Activated T-helper 2 cell treated with anti-CD3 and anti-CD28 coated beads, Interferon-gamma antibody, Interleukin-2, Interleukin-4, amounts not matched to agents 10 μg/mL and 5 μg/mL and 100 μg/mL, durations not matched to agents 14 hours and 24 hours and 36 hours (primary cell): ENCODE measurements at places on chromosomes 5 and 9. TPM values are rescaled to one million over a fixed set of nuclear protein-coding genes. Genes with fewer than 3 reads are reported as not detected.

GRCh38 chr5:97455996-97456395 lies 272.9 kb upstream of the RIOK2 start:
- H3K36me3 ChIP-seq: no peaks in the 10 kb centered on the region
- no peak for DNase-seq
- H3K27me3 ChIP-seq: no peaks in the 10 kb centered on the region
- no peak overlapping the region for H3K4me3 ChIP-seq
- no peak overlapping the region for H3K27ac ChIP-seq

- no peak for DNase-seq
- no peaks in the 10 kb centered on the region for H3K4me1 ChIP-seq
- H3K4me3 ChIP-seq: no peak overlapping the region
- H3K27me3 ChIP-seq: no peaks in the 10 kb centered on the region
- no peaks in the 10 kb centered on the region for H3K36me3 ChIP-seq
- no peak overlapping the region for H3K27ac ChIP-seq
Measured at GRCh38 chr5:41193456-41194205, 19.7 kb downstream of the C6 start.

- H3K4me1 ChIP-seq: no peaks in the 10 kb centered on the region
- DNase-seq: no peak
- H3K4me3 ChIP-seq: no peak overlapping the region
Measured at GRCh38 chr9:75601280-75601679, 289.2 kb upstream of the PCSK5 start.

DNA sequence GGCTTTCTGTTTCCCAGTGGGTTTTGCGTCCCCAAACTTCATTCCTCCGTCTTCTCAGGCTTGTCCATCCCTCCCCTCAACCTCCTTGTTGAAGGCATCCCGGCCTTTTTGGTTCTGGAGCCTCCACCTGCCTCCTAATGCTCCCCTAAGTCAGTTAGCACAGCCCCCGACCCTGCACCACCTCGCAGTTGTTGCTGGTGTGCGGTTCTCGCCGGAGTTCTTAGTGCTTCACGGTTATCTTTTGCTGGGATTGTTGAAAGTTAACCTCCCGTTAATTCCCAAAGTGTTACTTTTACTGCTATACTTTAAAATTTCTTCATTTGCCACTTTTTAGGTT lies 447 bp downstream of the UBLCP1 start:
- peaks cover 41% of the 10 kb centered on the region for H3K36me3 ChIP-seq
- peak overlapping the region; percentile 78 for H3K27ac ChIP-seq
- peak overlapping the region; percentile 96 for H3K4me3 ChIP-seq
- peaks cover 25% of the 10 kb centered on the region for H3K4me1 ChIP-seq
- peaks cover 6% of the 10 kb centered on the region for H3K27me3 ChIP-seq

GRCh38 chr5:67012171-67012570 lies 184.4 kb downstream of the CD180 start:
- no peak for DNase-seq
- peak overlapping the region; percentile 38 for H3K27ac ChIP-seq
- peaks cover 55% of the 10 kb centered on the region for H3K4me1 ChIP-seq
- H3K4me3 ChIP-seq: no peak overlapping the region
- H3K27me3 ChIP-seq: no peaks in the 10 kb centered on the region

GRCh38 chr9:104456831-104457230 lies 47.2 kb upstream of the OR13F1 start:
- H3K27me3 ChIP-seq: no peaks in the 10 kb centered on the region
- no peak overlapping the region for H3K27ac ChIP-seq
- no peak for DNase-seq
- no peaks in the 10 kb centered on the region for H3K36me3 ChIP-seq
- no peaks in the 10 kb centered on the region for H3K4me1 ChIP-seq
- H3K4me3 ChIP-seq: no peak overlapping the region

DNA sequence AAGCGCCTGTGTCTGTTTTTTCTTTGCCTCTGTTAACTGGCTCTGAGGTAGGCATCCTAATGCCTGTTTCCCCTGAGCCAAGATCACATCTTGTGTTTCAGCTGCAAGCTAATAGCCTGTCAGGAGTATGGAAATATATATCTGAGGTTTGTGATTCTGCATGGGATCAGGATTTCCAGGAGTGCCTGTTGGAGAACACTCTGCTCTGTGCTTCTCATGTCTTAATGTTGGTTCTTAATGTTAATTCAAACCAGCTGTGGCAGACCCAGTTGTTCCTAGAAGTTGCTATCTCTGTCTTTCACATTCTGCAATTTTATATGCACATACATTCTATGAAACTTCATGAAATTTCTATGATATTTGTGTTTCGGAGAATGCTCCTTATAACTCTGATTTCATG lies 72.1 kb downstream of the PGM5 start:
- H3K4me1 ChIP-seq: no peaks in the 10 kb centered on the region
- no peaks in the 10 kb centered on the region for H3K36me3 ChIP-seq
- H3K4me3 ChIP-seq: no peak overlapping the region
- DNase-seq: no peak
- H3K27ac ChIP-seq: no peak overlapping the region

GRCh38 chr5:160118349-160119141 lies 705 bp downstream of the PWWP2A start:
- peak overlapping the region; percentile 79 for H3K4me3 ChIP-seq
- H3K36me3 ChIP-seq: peaks cover 28% of the 10 kb centered on the region

GRCh38 chr5:23613566-23613965 lies 106.2 kb downstream of the PRDM9 start:
- no peaks in the 10 kb centered on the region for H3K27me3 ChIP-seq
- no peaks in the 10 kb centered on the region for H3K36me3 ChIP-seq
- no peak overlapping the region for H3K27ac ChIP-seq
- DNase-seq: no peak
- H3K4me3 ChIP-seq: no peak overlapping the region

GRCh38 chr5:5320062-5320805 lies 102.2 kb upstream of the ICE1 start:
- H3K27ac ChIP-seq: no peak overlapping the region
- no peaks in the 10 kb centered on the region for H3K36me3 ChIP-seq
- H3K27me3 ChIP-seq: no peaks in the 10 kb centered on the region
- no peak for DNase-seq

GRCh38 chr9:120562861-120563443 lies 17.0 kb downstream of the CDK5RAP2 start:
- H3K4me1 ChIP-seq: peaks cover 10% of the 10 kb centered on the region
- H3K27ac ChIP-seq: no peak overlapping the region
- H3K27me3 ChIP-seq: no peaks in the 10 kb centered on the region

DNA sequence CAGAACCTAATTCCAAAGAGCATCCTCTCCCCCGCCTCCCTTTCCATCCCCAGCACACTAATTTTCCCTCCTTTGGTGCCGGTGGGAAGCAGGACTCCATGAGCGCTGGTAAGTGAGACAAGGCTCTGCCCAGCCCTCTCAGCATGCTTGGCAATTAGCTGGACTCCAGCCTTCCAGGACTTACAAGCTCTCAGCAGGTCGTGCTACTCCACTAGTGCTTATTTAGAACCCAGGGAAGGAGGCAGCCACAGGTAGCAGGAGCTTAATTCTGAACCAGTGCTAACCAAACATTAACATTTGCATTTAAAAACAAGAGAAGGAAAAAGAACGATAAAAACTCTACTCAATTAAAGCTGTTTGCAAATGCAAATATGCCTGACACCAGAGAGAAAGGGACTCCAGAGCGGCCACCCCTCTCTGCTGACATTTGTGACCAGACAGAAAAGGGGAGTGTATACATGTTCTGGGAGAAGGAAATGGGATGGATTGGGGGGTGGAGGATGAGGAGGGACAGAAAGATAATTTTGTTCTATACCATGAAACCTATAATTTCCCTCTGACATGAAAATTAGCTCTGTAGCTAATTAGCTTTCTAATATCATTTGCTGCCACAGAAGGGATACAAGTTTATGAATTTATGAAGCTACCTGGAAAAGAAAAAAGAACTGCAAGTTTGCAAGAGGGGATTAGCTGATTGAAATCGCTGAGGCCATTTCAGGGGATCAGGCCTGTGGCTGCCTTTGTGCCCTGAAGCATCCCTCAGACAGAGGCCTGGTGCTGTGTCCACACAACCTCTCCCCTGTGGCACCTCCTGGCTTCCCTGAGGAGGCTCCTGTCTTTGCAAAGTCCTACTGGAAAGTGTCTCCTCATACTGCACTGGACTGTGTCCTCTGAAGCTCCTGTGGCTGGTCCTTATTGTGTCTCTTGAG lies 266.3 kb downstream of the SEC61B start:
- H3K27me3 ChIP-seq: peaks cover 7% of the 10 kb centered on the region
- no peak overlapping the region for H3K4me3 ChIP-seq
- H3K4me1 ChIP-seq: peaks cover 16% of the 10 kb centered on the region

DNA sequence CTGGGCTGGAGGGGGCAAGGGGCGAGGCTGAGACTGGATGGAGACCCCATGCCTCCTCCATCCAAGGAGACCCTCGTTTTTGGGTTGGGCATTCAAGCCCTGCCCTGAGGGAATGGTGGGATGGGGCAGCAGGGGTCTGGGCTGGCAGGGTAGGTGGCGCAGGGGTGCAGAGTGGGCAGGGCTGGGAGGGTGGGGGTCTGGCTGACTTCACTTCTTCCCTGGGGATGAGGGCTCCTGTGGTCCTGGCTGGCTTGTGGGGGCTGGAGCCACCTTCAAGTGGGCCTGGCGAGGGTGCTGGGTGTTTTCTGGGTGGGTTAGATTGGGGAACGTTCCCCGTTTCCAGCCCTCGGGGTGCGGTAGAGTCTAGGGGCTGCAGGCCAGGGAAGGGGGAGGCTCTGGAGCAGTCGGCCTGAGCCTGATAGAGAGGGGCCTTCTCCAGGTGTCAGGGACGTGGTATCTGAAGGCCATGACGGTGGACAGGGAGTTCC lies 412 bp downstream of the LCN1 start:
- no peaks in the 10 kb centered on the region for H3K4me1 ChIP-seq
- H3K27me3 ChIP-seq: peaks cover 13% of the 10 kb centered on the region
- no peaks in the 10 kb centered on the region for H3K36me3 ChIP-seq
- no peak overlapping the region for H3K4me3 ChIP-seq
- H3K27ac ChIP-seq: no peak overlapping the region

DNA sequence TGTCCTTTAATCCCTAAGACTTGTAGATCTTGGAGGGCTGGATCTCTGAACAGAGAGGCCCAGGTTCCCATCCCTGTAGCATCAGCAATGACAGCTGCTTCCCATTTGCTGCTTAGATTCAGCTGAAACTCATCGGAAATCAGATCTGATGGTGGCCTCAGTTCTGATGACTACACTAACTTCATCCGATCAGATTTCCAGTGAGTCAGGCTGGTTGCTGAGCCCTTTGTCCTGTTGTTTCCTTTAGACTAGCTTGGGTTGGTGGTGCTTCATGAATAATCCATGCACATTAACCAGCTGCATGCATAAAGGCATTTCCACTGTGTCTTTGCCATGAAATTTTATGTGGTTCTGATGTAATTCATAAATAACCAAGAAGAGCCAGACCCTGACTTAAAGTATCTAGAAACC lies 195.2 kb upstream of the TUT7 start:
- peaks cover 3% of the 10 kb centered on the region for H3K27me3 ChIP-seq
- no peaks in the 10 kb centered on the region for H3K4me1 ChIP-seq
- no peak for DNase-seq
- H3K27ac ChIP-seq: no peak overlapping the region
- H3K36me3 ChIP-seq: no peaks in the 10 kb centered on the region

DNA sequence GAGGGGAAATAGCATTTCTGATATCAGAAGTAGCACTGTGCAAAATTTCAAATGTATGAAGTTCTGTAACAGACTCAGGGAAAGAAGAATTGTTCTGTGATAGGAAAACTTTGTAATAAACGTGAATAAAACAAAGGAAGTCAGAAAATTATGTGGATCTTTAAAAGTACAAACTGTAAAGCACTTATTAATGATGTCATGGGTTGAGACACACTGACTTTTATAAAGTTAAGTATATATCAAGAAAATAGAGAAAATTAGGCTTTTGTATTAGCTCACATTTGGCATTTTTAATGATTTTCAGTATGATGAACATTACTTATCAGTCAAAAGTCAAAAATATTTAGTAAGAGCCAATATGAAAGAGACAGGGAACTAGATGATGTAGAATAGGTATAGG lies 1081.7 kb upstream of the EDIL3 start:
- H3K4me3 ChIP-seq: no peak overlapping the region
- no peaks in the 10 kb centered on the region for H3K36me3 ChIP-seq
- DNase-seq: no peak
- H3K27ac ChIP-seq: no peak overlapping the region
- no peaks in the 10 kb centered on the region for H3K27me3 ChIP-seq

- H3K36me3 ChIP-seq: peaks cover 64% of the 10 kb centered on the region
- no peaks in the 10 kb centered on the region for H3K4me1 ChIP-seq
- H3K27me3 ChIP-seq: no peaks in the 10 kb centered on the region
- H3K4me3 ChIP-seq: no peak overlapping the region
- H3K27ac ChIP-seq: peak overlapping the region; percentile 72
Measured at GRCh38 chr9:133103183-133103986, 17.7 kb downstream of the RALGDS start.

DNA sequence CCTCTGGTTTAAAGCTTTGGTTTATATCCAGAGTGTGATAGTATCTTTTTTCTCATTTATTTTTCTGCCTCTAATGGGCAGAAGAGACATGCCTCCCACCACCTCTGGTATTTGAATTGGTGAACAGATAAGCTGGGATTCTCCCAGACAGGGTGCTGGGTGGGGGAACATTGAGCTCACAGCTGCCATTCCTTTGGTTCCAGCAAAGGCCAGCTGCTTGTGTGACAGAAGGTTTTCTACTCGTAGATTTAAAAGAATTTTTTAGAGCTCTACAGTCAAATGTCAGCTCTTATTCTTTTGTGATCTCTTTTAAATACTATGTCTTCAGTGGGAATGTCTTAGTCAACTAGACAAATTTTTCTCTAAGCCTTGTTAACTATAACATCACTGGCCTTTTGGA lies 54.7 kb upstream of the ADAMTS16 start:
- H3K4me1 ChIP-seq: no peaks in the 10 kb centered on the region
- no peak for DNase-seq
- no peak overlapping the region for H3K4me3 ChIP-seq
- no peak overlapping the region for H3K27ac ChIP-seq
- no peaks in the 10 kb centered on the region for H3K36me3 ChIP-seq

DNA sequence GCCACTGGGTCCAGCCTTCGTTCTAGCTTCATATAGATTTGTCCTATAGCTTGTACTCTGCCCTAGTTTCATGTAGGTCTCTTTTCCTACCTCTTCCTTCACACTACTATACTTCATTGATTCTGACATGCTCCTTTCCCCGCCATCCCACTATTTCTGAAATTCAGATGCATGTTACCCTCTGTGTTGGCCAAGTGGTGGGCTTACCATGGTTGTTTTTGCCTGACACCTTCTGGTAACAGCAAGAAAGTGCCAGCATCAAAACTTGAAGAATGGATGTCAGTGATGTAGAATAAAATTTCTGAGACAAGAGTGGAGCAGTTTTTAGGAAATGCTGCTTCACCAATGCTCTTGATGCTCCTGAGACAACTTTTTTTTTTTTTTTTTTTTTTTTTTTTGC lies 19.5 kb upstream of the SERINC5 start:
- H3K27me3 ChIP-seq: no peaks in the 10 kb centered on the region
- no peak for DNase-seq
- H3K27ac ChIP-seq: no peak overlapping the region

The ANKRD18B gene
- total RNA-seq: 1.6 and 2.6 TPM in 2 replicates

The GFI1B gene
- not detected in 2 replicates for total RNA-seq

The AQP3 gene
- 2.1 TPM in 2 replicates for total RNA-seq

The DPYSL3 gene
- total RNA-seq: 0.48 and 0.89 TPM in 2 replicates
